ENCODE measurements at places on chromosomes 3 and 15. TPM values are rescaled to one million over a fixed set of nuclear protein-coding genes. Genes with fewer than 3 reads are reported as not detected.

- H3K27me3 ChIP-seq: no peaks in the 10 kb centered on the region
- no peak overlapping the region for H3K4me3 ChIP-seq
- H3K4me1 ChIP-seq: no peaks in the 10 kb centered on the region
- H3K27ac ChIP-seq: no peak overlapping the region
Measured at GRCh38 chr15:25797511-25797935, 65.6 kb downstream of the ATP10A start.

DNA sequence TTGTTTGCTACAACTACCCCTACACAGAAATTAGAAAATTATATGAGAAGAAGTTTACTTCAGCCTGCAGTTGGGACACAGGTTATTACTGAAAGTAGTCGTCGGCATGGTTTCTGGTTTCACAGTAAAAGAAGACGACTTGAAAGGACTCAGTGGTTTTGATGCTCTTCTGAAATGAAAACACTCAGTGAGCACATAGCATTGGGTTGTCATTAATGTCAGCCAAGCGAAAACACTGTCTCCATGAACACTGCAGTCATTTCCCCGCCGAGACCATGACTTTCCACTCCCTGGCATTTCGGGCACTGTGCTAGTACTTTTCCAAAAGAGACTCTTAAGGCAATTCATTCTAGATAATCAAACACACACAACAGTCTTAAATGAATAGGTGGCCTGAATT lies 69.2 kb upstream of the ICE2 start:
- no peaks in the 10 kb centered on the region for H3K36me3 ChIP-seq
- peaks cover 8% of the 10 kb centered on the region for H3K4me1 ChIP-seq

- no peaks in the 10 kb centered on the region for H3K4me1 ChIP-seq
- no peak overlapping the region for H3K27ac ChIP-seq
- no peak for DNase-seq
- H3K27me3 ChIP-seq: no peaks in the 10 kb centered on the region
- no peak overlapping the region for H3K4me3 ChIP-seq
- no peaks in the 10 kb centered on the region for H3K36me3 ChIP-seq
Measured at GRCh38 chr3:36312351-36312750, 68.0 kb upstream of the STAC start.

DNA sequence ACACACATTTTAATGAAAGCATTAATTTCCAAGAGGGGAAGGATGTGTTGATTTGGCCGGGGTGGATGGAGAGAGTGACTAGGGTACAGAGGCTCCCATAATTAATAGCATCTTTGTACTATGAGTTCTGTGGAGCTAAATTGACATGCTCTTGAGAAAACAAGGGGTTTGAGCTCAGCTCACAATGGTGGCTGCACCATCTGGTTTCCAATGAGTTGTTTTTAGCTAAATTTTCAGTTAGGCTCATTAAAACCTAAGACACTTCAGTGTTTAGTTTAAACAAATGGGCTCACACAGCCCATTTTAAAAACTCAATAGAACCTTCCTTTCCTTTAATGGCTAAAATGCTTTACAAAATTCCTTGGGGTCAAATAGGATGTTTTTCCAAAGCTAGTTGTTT lies 199.7 kb downstream of the TNIK start:
- no peak for DNase-seq
- H3K36me3 ChIP-seq: no peaks in the 10 kb centered on the region
- no peak overlapping the region for H3K4me3 ChIP-seq

Gene FAM174B
- 69.4 TPM for total RNA-seq

- no peak overlapping the region for H3K4me3 ChIP-seq
- DNase-seq: no peak
- H3K36me3 ChIP-seq: no peaks in the 10 kb centered on the region
- peaks cover 14% of the 10 kb centered on the region for H3K4me1 ChIP-seq
- H3K27me3 ChIP-seq: no peaks in the 10 kb centered on the region
Measured at GRCh38 chr15:66411190-66411589, 24.5 kb downstream of the MAP2K1 start.

DNA sequence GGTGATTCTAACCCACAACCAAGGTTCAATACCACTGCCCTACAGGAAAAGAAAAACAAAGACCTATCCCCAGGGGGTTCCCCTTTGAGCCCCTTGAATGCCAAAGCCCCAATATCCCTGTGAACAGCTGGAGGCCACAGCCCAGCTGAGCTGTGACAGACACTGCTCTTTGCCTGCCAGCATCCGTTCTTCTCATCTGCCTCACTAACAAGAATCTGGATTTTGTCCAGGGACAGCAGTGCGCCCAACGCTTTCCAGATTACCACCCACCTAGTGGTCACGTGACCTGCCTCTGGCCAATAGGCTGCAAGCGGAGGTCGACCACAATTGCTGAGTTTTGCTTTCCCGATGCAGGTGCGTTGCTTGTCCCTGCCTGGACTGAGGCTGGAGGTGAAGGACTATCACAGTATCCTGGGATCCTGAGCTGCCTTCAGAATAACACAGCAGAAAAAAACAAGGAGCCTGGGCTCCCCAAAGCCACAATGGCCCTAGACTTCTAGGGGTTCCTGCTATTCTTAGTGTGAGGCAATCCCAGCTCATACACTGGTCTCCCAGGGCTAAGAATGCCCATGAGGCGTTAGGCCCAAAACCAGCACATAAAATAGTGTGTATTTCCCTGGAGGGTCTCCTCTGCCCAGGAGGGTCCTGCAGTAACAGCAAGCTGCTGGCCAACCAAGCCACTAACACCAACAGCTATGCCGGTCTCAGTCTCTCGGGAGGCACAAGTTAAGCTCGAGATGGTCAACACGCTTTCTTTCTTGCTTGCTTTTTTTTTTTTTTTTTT lies 13.8 kb downstream of the BDH1 start:
- H3K4me1 ChIP-seq: peaks cover 8% of the 10 kb centered on the region
- no peak overlapping the region for H3K4me3 ChIP-seq
- peak; percentile 44 for DNase-seq
- no peaks in the 10 kb centered on the region for H3K36me3 ChIP-seq
- H3K27me3 ChIP-seq: no peaks in the 10 kb centered on the region

- no peak overlapping the region for H3K4me3 ChIP-seq
- no peaks in the 10 kb centered on the region for H3K36me3 ChIP-seq
- no peak overlapping the region for H3K27ac ChIP-seq
Measured at GRCh38 chr3:108153451-108153981, 62.7 kb upstream of the CD47 start.

Gene WNT5A
- total RNA-seq: 4.2 TPM

DNA sequence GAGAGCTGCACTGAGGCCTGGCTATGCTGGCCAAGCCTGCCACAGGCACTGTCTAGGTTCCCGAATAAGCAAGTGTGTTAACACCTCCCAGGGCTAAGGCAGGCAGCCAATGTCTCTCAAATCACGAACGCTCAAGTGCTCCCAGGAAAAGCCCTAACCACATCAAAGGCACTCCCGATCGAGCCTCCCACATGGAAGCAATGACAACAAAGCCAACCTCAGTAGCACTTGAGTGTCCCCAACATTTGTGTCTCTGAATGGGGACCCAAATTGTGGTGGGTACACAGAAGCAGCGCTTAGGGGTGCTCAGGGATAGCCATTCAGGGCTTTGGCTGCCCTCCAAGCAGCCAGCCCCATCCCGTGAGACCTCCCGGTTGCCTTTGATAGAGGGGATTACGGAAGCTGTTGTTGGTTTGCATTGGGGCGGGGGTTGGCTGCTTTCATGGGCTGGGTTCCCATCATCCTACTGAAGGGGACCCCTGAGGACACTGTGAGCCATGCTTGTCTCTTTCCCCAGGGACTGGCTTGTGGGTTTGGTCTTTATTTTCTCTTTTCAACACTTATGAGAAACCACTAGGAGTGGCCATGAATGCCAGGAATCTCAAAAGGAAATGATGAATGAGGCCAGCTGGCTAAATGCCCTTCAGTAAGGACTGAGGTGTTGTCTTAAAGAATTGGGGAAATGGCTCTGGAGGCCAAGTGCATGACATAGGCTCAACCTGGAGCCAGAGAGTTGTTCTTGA lies 234.1 kb upstream of the FEZF2 start:
- H3K27me3 ChIP-seq: no peaks in the 10 kb centered on the region
- no peak overlapping the region for H3K4me3 ChIP-seq
- H3K27ac ChIP-seq: peak overlapping the region; percentile 80
- peaks cover 45% of the 10 kb centered on the region for H3K4me1 ChIP-seq

GRCh38 chr3:158882445-158882844 lies 80.6 kb downstream of the MFSD1 start:
- no peaks in the 10 kb centered on the region for H3K36me3 ChIP-seq
- no peaks in the 10 kb centered on the region for H3K4me1 ChIP-seq
- DNase-seq: no peak
- H3K27ac ChIP-seq: no peak overlapping the region
- H3K27me3 ChIP-seq: no peaks in the 10 kb centered on the region
- no peak overlapping the region for H3K4me3 ChIP-seq

DNA sequence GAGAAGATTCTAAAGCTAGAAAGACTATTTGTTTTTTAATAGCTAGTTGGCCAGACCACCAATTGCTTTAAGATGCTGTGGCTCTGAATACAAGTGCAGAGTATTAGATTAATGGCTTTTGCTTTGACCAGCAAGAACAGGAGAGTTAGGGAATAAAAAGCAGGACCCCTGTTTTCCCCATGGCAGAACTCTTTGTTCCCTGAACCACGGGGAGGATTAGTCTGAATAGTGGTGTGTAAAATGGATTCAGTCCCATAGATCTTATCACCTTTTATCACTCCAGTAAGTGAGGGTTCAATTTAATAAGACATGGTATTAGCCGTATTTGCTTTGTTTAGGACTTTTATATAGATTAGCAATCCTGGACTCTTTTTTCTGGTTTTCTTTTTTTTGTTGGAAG lies 562.6 kb upstream of the DPPA4 start:
- no peaks in the 10 kb centered on the region for H3K4me1 ChIP-seq
- no peaks in the 10 kb centered on the region for H3K27me3 ChIP-seq
- no peak overlapping the region for H3K27ac ChIP-seq

GRCh38 chr3:142394921-142395622 lies 52.8 kb downstream of the XRN1 start:
- H3K36me3 ChIP-seq: peaks cover 20% of the 10 kb centered on the region
- no peak overlapping the region for H3K27ac ChIP-seq
- no peaks in the 10 kb centered on the region for H3K27me3 ChIP-seq

- no peaks in the 10 kb centered on the region for H3K27me3 ChIP-seq
- H3K4me1 ChIP-seq: peaks cover 63% of the 10 kb centered on the region
- no peak overlapping the region for H3K4me3 ChIP-seq
- peak overlapping the region; percentile 99 for H3K27ac ChIP-seq
Measured at GRCh38 chr3:39150148-39150802, 3.1 kb downstream of the CSRNP1 start.

Gene NME9
- total RNA-seq: not detected

Gene PIF1
- 1.1 TPM for total RNA-seq

GRCh38 chr3:144429719-144430121 lies 458.1 kb downstream of the DIPK2A start:
- DNase-seq: no peak
- H3K36me3 ChIP-seq: no peaks in the 10 kb centered on the region
- H3K4me3 ChIP-seq: no peak overlapping the region
- no peaks in the 10 kb centered on the region for H3K4me1 ChIP-seq
- no peak overlapping the region for H3K27ac ChIP-seq

GRCh38 chr3:5059782-5060181 lies 62.3 kb upstream of the ARL8B start:
- no peak overlapping the region for H3K4me3 ChIP-seq
- no peaks in the 10 kb centered on the region for H3K27me3 ChIP-seq
- H3K36me3 ChIP-seq: no peaks in the 10 kb centered on the region
- no peak for DNase-seq
- H3K4me1 ChIP-seq: no peaks in the 10 kb centered on the region

GRCh38 chr3:38600551-38600950 lies 48.9 kb downstream of the SCN5A start:
- H3K36me3 ChIP-seq: no peaks in the 10 kb centered on the region
- DNase-seq: no peak
- H3K27ac ChIP-seq: no peak overlapping the region
- no peak overlapping the region for H3K4me3 ChIP-seq

Gene ACOX2
- total RNA-seq: 42.4 TPM

Gene FAM227B
- 16.4 TPM for total RNA-seq

- H3K4me3 ChIP-seq: no peak overlapping the region
- no peaks in the 10 kb centered on the region for H3K4me1 ChIP-seq
- no peaks in the 10 kb centered on the region for H3K36me3 ChIP-seq
Measured at GRCh38 chr3:87997298-87997697, 61.5 kb downstream of the CGGBP1 start.

DNA sequence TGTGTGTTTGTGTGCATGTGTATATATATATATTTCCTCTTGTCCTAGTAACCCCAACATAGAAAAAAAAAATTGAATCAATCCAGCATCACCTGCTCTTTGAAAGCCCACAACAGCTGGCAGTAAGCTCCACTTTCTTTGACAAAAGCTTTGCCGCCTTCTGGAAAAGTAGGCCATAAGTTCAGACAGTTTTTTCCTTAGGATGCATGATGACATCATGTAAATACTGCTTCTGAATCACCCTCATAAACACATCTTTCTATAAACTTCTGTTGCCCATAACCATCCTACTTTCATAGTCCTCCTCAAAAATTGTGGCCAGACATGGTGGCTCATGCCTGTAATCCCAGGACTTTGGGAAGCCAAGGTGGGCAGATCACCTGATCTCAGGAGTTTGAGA lies 67.4 kb downstream of the CSNK1G1 start:
- H3K4me1 ChIP-seq: no peaks in the 10 kb centered on the region
- DNase-seq: no peak
- H3K4me3 ChIP-seq: no peak overlapping the region

DNA sequence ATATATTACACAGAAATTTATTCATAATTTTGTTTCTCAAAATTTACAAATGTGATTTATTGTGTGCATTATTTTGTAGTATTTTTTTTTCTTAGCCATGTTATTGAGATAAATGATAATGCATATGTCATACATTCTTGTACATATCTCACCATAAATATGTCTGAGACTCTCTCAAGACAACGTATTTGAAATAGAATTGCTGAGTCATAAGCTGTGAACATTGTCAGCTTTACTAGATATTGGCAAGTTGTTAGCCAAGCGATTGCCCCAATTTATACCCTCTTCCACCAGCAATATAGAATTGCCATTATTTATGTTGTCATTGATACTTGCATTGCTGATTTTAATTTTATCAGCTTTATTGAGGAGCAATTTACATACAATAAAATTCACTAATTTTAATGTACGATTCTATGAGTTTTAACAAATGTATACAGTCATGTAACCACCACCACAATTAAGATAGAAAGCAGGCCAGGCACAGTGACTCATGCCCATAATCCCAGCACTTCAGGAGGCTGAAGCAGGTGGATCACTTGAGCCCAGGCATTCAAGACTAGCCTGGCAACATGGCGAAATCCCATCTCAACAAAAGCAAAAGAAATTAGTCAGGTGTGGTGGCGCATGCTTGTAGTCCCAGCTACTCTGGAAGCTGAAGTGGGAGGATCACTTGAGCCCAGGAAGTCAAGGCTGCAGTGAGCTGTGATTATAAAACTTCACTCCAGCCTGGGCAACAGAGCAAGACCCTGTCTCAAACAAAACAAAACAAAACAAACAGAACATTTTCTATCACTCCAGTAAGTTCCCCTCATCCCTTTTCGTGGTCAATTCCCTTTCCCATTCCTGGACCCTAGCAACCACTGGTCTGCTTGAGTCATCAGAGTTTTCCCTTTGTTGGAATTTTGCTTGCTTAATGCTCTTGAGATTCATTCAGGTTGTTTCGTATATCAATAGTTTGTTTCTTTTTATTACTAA lies 373.1 kb downstream of the MFSD1 start:
- H3K36me3 ChIP-seq: no peaks in the 10 kb centered on the region
- no peak overlapping the region for H3K4me3 ChIP-seq
- no peak overlapping the region for H3K27ac ChIP-seq

GRCh38 chr15:73650416-73651126 lies 17.4 kb upstream of the NPTN start:
- no peak overlapping the region for H3K27ac ChIP-seq
- H3K36me3 ChIP-seq: no peaks in the 10 kb centered on the region
- DNase-seq: no peak
- no peaks in the 10 kb centered on the region for H3K4me1 ChIP-seq

GRCh38 chr3:105807701-105808100 lies 61.1 kb downstream of the CBLB start:
- H3K4me1 ChIP-seq: peaks cover 34% of the 10 kb centered on the region
- no peaks in the 10 kb centered on the region for H3K27me3 ChIP-seq
- no peak overlapping the region for H3K27ac ChIP-seq
- DNase-seq: no peak

Gene MYO5C
- total RNA-seq: 130 TPM

Measured in thyroid gland (tissue), 4 donors.